ENCODE measurements at places on chromosomes 3 and 15. TPM values are rescaled to one million over a fixed set of nuclear protein-coding genes. Genes with fewer than 3 reads are reported as not detected.

The SLC9C1 gene
- total RNA-seq = 0.23 TPM

The MAGI1 gene
- total RNA-seq = 108 TPM

The TWF2 gene
- 24.0 TPM for total RNA-seq

The UCN2 gene
- not detected for total RNA-seq

The ITIH4 gene
- total RNA-seq = 6.0 TPM

The ZNF501 gene
- total RNA-seq = 22.4 TPM

The CLDN1 gene
- 3.0 TPM for total RNA-seq

The CTXND1 gene
- 4.2 TPM for total RNA-seq

The CLDN16 gene
- total RNA-seq = 0.46 TPM

The ZXDC gene
- 36.4 TPM for total RNA-seq

Data from diencephalon (tissue), 1 donor.